Cardiac septum (tissue), 1 donor: ENCODE measurements at places on chromosomes 13 and 19.

DNA sequence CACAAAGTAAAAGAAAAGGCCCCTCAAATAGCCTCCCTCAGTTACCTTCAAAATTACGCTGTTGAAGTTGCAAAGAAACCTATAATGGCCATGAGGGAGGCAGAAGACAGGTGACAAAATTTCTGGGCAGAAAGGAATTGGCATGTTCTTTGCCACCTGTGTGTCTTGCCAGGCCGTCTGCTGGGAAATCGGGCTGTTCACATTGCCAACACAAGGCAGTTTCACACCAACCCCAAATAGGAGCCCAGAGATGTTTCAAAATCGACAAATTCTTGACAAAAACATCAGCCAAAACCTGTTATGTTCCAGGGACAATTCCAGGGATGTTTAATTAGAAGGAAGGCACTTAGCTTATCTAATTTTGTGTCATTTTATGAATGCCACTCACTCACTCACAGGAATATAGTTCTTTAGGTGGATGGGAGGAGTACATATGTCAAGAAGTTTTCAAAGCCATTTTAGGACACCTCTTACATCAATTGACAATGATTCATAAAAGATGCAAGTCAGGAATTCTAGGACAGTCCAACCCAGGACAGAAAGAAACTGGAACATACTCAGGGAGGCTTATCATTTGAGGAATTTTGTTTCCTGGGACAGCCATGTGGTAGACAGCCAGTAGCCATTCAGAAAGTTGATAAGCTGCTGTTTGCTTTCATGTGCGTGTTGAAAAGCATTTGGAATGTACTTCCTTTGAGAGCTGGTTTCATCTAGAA is 164.5 kb downstream of the RGCC start:
- no peak for DNase-seq

DNA sequence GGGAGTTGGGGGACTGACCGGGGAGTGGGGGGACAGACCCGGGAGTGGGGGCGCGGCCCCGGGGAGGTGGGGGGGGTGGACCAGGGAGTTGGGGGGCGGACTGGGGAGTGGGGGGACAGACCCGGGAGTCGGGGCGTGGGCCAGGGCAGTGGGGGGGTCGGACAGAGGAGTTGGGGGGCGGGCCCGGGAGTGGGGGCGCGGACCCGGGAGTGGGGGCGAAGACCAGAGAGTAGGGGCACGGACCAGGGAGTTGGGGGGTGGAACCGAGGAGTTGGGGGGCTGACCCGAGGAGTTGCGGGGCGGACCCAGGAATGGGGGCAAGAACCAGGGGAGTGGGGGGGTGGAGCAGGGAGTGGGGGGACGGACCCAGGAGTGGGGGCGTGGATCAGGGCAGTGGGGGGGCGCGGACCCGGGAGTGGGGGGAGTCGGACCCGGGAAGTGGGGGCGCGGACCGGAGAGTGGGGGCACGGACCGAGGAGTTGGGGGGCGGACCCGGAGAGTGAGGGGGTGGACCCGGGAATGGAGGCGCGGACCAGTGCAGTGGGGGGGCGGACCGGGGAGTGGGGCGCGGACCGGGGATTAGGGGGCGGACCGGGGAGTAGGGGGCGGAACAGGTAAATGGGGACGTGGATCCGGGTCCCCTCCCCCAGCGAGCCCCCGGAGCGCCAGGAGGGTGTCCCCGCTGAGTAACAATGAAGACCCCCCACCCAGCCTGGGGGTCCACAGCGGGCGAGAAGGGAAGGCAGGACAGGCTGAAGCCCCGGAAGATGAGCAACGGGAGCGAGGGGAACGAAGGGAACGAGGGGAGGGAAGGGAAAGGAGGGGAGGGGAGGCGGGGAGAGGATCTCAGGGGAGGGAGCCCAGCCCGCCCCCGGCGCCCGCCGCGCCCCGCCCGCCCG is 589 bp downstream of the R3HDM4 start:
- no peak for DNase-seq

- no peak for DNase-seq
These were observed 3.9 kb downstream of the LACC1 start for GRCh38 chr13:43883631-43884030.

DNA sequence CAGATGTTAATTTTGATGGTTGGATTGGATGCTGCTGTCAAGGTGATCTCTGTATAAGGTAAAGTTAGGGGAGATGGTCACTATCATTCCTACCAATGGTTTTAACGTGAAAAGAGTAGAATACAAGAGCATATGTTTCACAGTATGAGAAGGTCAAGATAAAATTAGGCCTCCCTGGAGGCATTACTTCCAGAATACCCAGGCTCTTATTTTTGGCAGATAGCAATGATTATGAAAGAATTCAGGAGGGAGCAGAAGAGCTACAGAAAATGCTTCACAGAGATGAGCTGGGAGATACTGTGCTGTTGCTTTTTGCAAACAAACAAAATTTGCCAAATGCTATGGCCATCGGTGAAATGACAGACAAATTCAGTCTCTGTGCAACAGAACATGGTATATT is 547.5 kb upstream of the SPRY2 start:
- DNase-seq = no peak

DNA sequence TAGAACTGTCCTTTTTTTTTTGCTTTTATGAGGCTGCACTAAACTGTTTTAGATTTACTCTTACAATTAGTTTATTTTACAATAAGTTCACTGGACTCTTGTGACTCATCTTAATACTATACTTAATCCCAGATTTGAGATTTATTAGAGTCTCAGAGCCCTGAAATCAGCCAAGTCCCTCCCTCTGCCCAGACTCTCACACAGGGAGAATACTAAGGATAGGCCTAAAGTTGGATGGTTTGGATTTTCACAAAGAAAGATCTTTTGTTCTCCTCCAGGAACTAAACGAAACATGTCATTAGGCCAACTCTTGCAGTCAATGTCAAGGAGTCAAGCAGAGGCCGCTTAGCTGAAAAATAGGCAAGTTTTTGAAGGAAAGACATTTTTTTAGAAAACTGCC is 42.7 kb upstream of the MIR17HG start:
- DNase-seq = no peak

DNA sequence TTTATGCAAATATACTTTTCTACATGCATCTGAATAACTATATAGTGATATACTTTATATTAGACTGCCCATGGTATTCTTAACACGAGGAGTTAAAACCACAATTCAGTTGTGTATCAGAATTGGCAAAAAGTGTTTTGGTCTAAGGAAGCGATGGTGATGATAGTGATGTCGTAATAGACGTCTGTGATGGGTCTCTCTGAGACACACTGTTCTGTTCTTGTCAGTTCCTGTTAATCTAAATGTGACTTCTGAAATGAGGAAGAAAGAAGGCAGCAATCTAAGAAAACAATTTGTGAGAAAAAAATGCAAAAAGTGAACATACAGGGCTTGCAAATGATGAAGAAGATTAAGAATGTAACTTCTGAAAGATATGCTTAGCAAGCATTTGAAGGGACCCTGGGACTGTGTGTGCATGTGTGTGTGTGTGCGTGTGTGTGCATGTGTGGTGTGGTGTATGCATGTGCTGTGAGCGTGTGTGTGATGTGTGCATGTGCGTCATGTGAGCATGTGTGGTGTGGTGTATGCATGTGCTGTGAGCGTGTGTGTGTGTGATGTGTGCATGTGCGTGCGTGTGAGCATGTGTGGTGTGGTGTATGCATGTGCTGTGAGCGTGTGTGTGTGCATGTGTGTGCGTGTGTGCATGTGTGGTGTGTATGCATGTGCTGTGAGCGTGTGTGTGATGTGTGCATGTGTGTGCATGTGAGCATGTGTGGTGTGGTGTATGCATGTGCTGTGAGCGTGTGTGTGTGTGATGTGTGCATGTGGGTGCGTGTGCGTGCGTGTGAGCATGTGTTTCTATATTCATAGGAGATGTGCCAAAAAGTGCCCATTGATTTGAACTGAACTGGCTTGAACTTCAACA is 131.8 kb downstream of the IRS2 start:
- DNase-seq = no peak

GRCh38 chr13:107205318-107206104 is 637.6 kb upstream of the ARGLU1 start:
- DNase-seq = peak; percentile 82

DNA sequence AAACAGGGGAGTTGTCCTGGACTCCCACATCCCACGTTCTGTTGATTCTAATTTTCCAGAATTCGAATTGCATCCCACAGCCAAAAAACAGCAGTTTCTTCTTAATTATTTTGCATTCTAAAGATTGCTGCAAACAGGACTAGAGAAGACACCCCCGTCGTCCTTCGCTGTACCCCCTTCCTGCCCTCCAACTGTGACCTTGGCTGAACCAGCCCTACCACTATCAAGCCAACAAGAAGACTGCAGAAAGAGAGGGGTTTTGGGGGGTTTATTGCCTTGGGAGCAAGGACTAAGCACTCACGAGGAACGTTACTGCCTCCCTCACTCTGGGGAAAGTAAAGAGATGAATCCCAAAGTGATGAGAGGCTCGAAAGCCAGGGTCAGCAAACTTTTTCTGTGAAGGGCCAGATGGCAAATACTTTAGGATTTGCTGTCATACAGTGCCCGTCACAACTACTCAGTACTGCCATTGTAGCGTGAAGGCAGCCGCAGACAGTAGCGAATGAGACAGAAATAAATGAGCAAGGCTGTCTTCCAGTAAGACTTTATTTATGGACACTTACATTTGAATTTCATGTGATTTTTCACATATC is 32.5 kb upstream of the KATNAL1 start:
- no peak for DNase-seq

GRCh38 chr19:15954820-15955219 is 6.0 kb downstream of the OR10H4 start:
- no peak for DNase-seq

- DNase-seq = peak; percentile 87
These were observed 9.7 kb downstream of the PRKACA start for GRCh38 chr19:14107581-14108461.

DNA sequence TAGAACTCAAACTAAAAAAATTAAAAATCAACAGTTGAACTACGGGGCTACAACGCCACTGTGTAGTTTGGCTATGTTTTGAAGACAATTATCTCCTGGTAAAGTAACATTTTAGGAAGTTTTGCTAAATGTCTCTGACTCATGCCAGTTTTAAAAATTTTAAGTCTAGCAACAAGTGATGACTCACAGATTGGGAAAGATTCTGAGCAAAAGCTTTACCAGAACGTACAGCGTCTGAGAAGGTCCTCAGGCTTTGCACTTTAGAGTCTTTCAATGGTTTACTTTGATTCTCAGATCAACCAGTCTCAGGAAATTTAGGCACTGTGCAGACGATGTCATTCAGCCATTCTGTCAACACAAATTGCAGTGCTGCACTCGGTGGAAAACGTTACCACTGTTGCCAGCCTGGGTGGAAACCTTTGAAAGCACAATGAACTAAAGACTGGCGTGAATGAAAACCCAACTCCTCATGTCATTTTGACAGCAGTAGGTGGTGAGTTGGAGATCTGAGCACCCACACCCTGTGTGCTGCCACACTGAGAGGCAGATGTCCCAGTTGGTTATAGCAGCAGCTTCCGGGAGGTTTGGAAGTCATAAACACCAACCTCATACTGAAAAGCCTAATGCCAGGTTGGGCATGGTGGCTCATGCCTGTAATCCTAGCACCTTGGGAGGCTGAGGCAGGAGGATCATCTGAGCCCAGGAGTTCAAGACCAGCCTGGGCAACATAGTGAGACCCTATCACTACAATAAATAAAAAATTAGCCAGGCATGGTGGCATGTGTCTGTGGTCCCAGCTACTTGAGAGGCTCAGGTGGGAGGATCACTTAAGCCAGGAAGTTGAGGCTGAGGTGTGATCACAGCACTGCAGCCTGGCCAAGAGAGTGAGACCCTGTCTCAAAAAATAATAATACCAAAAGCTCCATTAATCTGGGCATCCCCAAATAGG is 6.3 kb upstream of the WTIP start:
- no peak for DNase-seq

GRCh38 chr13:51729866-51730553 is 74.0 kb downstream of the DHRS12 start:
- DNase-seq = no peak

DNA sequence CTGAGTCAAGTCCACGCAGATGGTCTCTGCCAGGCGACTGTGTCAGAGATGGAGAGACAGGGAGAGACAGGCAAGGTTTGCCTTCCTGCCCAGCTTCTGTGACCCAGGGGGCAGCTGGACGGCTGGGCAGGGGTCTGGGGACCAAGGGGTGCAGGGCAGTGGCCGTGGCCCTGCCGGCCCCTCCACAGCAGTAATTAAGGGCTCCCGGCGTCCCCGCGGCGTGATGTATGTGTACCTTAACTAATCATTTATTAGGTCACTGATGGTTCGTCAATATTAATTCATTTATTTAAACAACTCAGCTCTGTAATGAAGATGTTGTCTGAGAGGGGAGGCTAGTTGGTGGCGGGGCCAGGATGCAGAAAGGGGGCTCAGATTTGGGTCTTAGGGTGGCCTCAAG is 28.6 kb upstream of the TCF3 start:
- no peak for DNase-seq

DNA sequence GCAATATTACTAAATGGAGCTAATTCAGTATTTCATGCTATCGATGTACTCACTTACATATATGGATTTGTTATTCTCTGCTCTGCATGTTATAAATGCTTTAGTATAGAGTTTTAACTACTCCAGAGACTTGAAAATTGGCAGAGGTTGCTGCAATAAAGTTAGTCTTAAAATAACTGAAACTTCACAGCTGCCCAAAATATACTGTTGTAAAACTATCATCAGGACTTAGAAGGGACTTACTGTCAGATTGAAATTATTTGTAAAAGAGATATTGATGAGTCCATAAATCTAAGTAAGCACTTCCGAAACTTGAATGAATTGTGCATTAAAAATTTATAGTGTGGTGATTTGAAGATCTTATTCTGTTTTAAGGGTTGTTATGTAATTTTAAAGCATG is 1178.2 kb upstream of the PCDH20 start:
- DNase-seq = no peak

GRCh38 chr19:49491804-49492572 is 4.2 kb upstream of the RPS11 start:
- DNase-seq = no peak

DNA sequence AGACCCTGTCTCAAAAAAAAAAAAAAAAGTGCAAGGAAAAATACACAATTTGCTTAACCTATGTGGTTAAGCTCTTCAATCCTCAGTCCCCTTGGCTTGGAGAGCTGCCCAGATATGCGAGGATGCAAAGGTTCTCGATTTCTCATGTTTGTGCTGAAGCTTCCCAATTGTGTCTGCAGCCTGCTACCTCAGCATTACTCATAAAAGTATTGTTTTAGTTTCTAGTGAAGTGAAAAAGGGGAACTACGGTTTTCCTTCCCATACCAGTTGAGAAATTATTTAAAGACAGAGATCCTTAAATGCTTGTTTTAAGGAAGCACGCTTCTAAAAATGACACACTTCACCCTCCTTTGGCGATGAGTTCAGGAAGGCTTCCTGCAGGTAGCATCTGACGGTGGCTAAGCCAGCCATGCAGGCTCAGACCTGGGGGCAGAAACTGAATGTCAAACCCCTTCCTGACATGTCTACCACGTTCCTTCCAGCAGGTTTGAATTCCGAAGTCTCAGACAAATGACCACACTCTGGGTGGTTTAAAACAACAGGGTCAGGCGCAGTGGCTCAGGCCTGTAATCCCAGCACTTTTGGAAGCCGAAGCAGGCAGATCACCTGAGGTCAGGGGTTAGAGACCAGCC is 47.9 kb downstream of the RUBCNL start:
- DNase-seq = no peak
